Osteoblast (primary cell): ENCODE measurements at places on chromosomes 4 and X. TPM values are rescaled to one million over a fixed set of nuclear protein-coding genes. Genes with fewer than 3 reads are reported as not detected.

Gene AMBN
- not detected in 2 replicates for total RNA-seq

Gene CT45A2
- not detected in 2 replicates for total RNA-seq

Gene SSX4B
- total RNA-seq, result not detected in 2 replicates

DNA sequence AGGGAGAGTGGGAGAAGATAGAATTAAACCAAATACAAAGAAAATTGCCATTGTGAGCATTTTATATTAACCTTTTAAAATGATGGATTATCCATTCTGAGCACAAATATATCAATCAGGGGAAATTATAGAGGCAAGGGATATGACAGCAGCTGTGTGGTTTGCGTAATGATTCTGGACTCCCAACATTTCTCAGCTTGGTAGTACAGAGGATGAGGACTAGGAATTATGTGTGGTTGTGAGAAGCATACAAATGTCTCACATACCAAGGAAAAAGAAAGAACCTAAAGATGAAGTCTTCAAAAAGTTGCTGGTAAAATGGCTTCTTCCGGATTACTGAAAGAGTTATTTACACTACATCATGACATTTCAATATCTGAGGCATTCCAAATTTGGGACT lies 674.6 kb upstream of the NR3C2 start:
- DNase-seq, result no peak

- no peak for DNase-seq
These were observed 46.1 kb upstream of the LNX1 start for GRCh38 chr4:53637348-53637747.

- DNase-seq, result no peak
These were observed 2.2 kb downstream of the COX7B start for GRCh38 chrX:77901506-77901905.

DNA sequence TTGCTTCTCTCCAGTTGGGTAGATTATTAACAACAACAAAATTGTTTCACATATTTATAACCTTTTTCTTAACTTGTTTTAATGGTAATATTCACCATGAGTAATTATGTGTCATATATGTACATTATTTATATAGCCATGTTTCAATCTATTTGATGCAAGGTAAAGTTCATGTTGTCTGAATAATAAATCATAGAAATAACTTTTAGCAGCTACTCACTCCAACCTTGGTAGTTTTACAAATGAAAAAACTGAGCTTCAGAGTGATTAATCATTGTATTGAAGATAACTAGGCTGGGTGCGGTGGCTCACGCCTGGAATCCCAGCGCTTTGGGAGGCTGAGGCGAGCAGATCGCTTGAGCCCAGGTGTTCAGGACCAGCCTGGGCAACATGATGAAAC lies 46.0 kb downstream of the TMA16 start:
- DNase-seq, result no peak

DNA sequence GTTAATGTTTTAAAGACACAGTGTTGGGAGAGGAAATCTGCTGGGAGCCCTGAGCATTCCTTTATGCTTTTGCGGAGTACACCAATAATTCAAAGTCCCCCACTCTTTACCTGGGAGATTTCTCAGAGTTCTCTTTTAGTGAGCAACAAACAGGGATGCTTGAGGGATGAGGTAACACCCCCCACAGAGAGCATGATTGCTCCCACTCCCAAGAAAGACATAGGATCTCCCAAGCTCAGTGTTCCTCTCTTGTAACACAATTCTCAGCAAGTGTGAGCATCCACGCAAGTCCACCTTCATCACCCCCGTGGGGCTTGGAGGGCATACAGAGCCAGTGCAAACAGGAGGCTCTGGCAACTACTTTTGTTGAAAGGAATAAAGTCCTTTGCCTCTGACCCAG lies 36.1 kb downstream of the GSPT2 start:
- DNase-seq, result no peak
